ENCODE measurements at places on chromosomes 11 and 22. TPM values are rescaled to one million over a fixed set of nuclear protein-coding genes. Genes with fewer than 3 reads are reported as not detected.

SCUBE2 gene
- polyA plus RNA-seq: 10.7 TPM

SYTL2 gene
- 40.9 TPM for polyA plus RNA-seq

PLAAT3 gene
- polyA plus RNA-seq: 5.9 TPM

FAM118B gene
- polyA plus RNA-seq: 26.8 TPM

USP2 gene
- polyA plus RNA-seq: 4.2 TPM

TENM4 gene
- polyA plus RNA-seq: 2.1 TPM

Data from large intestine (tissue), 12 donors.